ENCODE measurements at places on chromosomes 3 and 15. TPM values are rescaled to one million over a fixed set of nuclear protein-coding genes. Genes with fewer than 3 reads are reported as not detected.

C3orf22 gene
- not detected for total RNA-seq

NANOGP8 gene
- total RNA-seq: 0.95 TPM

ITPKA gene
- not detected for total RNA-seq

REC114 gene
- not detected for total RNA-seq

QARS1 gene
- 325 TPM for total RNA-seq

PLCL2 gene
- 4.5 TPM for total RNA-seq

CCDC80 gene
- 53.3 TPM for total RNA-seq

UCN2 gene
- 9.8 TPM for total RNA-seq

CPNE4 gene
- 0.16 TPM for total RNA-seq

TOPBP1 gene
- 23.3 TPM for total RNA-seq

THPO gene
- 1.3 TPM for total RNA-seq

IQCF5 gene
- total RNA-seq: not detected

HRH1 gene
- total RNA-seq: 6.4 TPM

ADAMTSL3 gene
- 2.4 TPM for total RNA-seq

BCL2A1 gene
- total RNA-seq: not detected

GPD1L gene
- total RNA-seq: 42.8 TPM

ANKRD34C gene
- not detected for total RNA-seq

NOX5 gene
- total RNA-seq: 0.13 TPM

KCNAB1 gene
- total RNA-seq: 1.6 TPM

LRRC2 gene
- total RNA-seq: 3.5 TPM

TP63 gene
- 373 TPM for total RNA-seq

NME9 gene
- not detected for total RNA-seq

ISY1 gene
- 15.5 TPM for total RNA-seq

FANCD2OS gene
- total RNA-seq: not detected

TXNRD3 gene
- 12.1 TPM for total RNA-seq

SLC7A14 gene
- total RNA-seq: not detected

GNAT1 gene
- total RNA-seq: not detected

CD200 gene
- total RNA-seq: 8.2 TPM

GOLGB1 gene
- total RNA-seq: 51.2 TPM

LRRK1 gene
- total RNA-seq: 16.4 TPM

ARPP21 gene
- not detected for total RNA-seq

ZIC1 gene
- total RNA-seq: 0.30 TPM

HIGD2B gene
- total RNA-seq: not detected

CAMKV gene
- not detected for total RNA-seq

AMT gene
- 3.3 TPM for total RNA-seq

SLC35G2 gene
- total RNA-seq: 2.4 TPM

All from lower leg skin (tissue), 4 donors.